ENCODE measurements at places on chromosomes 7 and 10.
A peak's percentile ranks its signal among the peaks of the same experiment; 100 is the strongest.

- no peak for DNase-seq
These were observed 28.5 kb downstream of the HSPA12A start for GRCh38 chr10:116713846-116714245.

GRCh38 chr10:51106311-51106945 is 32.1 kb downstream of the PRKG1 start:
- DNase-seq = no peak

GRCh38 chr10:21514818-21515351 is 10.6 kb downstream of the SKIDA1 start:
- no peak for DNase-seq

DNA sequence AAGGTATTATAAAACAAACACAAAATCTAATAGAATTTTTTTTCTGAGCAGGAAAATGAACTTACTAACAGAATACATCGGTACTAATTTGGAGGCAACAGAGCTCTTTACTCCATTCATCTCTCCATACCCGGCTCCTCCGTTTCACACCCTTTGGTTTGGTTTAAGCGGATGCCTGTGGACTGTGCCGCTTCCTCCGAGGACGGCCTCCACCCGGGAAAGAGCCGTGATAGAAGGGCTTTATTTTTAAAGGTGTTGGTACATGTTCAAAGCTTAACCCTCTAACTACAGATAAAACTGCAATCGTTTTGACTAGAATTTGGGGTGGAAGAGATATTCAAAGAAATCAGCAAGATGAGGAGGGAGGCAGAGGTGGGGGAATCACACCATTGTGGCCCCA is 1.9 kb downstream of the VIPR2 start:
- DNase-seq = no peak

GRCh38 chr10:133442191-133442966 is 11.4 kb upstream of the SCART1 start:
- no peak for DNase-seq

GRCh38 chr10:69413221-69413865 is 3.4 kb downstream of the TACR2 start:
- DNase-seq = no peak

DNA sequence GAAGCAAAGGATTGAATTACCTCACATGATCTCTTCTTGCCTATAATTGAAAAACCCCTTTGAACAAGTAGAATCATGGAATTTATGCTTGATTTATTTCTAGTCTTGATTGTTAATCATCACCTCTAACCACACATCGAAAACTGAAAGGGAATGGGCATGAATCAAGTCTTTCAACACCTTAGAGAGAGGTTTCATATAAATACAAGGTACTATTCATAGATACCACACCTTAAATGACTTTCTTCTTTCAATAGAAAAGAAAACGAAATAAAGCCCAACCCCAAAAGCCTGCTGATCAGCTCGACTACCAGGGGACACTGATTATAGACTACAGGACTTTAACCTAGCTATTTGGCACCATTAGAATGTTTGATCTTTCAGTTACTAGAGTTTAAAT is 128.6 kb upstream of the PTPRZ1 start:
- no peak for DNase-seq

- no peak for DNase-seq
These were observed 140.0 kb upstream of the TCERG1L start for GRCh38 chr10:131451407-131452015.

DNA sequence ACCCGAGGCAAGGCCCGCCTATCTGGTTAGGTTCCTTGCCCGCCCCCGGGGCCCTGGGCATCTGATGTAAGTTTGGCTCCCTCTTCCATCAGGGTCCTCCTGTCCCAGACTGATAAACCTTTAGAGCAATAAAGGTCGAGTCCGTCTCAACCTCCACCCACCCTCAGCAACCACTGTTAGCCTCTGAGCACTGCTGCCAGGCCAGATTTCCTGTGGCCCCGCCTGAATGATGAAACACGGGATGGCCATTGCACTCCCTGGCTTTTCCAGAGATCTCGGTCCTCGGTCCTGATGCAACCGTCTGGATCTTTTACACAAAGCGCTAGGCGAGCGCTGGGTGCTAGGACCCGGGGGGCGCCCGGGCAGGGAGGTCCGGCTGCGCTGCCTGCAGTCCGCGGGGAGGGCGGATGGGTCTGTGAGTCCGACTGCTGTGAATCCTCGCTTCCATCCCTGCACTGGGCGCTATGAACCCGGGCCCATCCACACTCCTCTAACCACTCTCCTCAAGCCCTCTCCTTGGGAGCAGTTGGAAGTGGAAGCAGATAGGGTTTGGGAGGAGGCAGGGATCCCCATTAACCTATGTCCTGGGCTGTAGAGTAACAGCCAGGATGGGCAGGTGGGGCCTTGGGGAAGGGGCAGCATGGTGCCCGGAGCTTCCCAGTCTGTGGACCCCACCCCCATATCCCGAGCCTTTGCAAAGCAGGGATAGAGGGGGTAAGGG is 875 bp upstream of the DDIT4 start:
- no peak for DNase-seq

- no peak for DNase-seq
These were observed 36.1 kb upstream of the ZNF736 start for GRCh38 chr7:64277630-64278029.

DNA sequence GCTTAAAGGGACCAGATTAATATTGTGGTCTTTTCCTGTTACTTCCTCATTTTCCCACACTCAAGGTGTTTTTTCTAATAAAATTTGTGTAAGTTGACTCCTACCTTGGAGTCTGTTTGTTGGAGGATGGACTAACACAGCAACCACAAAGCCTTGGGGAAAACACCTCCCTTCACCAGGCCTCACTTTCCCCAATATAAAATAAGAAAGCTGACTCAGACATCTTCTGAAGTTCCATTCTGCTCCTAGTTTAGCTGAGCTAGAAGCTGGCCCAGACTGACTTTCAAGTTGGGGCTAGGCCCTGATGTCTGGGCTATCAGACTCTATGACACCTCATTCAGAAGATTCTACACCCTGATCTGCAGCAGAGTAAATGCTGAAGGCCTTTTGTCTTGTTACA is 73.0 kb upstream of the ADRB1 start:
- no peak for DNase-seq

GRCh38 chr7:71145906-71146901 is 14.3 kb downstream of the GALNT17 start:
- no peak for DNase-seq

GRCh38 chr10:35331894-35332640 is 4.2 kb upstream of the CCNY start:
- DNase-seq = no peak

GRCh38 chr7:149194799-149195179 is 557 bp upstream of the ZNF282 start:
- no peak for DNase-seq

DNA sequence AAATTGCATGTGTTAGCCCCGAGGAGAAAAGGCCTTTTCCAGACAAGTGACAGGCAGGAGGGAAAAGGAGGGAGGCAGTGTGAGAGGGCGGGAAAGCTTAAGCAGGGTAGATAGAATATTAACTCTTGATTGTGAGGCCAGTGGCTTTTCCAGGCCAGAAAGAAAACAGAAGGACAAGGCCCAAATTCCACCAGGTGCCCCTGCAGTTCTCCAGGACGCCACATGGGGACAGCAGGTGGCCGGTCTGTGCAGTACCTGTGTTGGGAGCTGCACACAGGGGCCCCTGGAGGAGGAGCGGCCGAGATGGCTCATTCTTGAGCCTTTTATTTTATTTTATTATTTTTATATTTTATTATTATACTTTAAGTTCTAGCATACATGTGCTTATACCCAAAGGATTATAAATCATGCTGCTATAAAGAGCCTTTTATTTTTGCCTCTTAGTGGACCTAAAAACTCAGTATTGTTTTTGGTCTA is 141.3 kb upstream of the KLF14 start:
- DNase-seq = peak; percentile 21

DNA sequence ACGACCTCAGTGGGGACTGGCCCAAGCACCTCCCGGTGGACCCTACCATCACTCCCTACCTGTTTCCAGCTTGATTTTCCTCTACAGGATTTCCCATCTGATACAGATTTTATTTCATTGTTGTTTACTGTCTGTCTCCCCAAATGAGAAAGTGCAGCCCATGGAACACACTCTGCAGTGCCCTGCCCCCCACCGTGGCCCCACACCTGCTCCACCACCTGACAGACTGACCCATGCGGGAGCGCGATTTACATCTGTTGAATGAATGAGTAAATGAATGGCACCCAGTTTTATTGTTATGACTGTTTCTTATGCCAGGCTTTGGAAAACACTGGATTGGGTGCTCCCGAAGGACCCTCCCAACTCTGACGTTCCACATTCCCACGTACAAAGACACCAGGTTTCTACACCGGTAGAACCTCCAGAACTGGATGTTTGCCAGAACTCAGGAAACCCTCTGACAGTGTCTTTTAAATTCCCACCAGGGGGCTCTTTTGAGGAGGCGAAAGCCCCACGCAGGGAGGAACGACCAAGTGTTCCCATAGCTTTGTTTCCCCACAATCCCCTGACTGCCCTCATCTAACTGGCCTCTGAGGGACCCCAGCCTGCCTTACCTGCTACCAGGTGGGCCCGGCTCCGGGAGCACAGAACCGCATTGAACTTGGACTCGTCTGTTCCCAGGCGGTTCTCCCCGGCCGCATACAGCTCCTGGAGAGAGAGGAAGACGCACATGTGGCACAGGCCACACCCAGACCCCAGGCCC is 29.0 kb downstream of the PLAC9 start:
- no peak for DNase-seq

GRCh38 chr10:29482591-29483431 is 152.0 kb downstream of the SVIL start:
- DNase-seq = no peak

GRCh38 chr7:96287559-96287958 is 34.3 kb downstream of the SLC25A13 start:
- no peak for DNase-seq

GRCh38 chr7:32381024-32381601 is 109.1 kb downstream of the LSM5 start:
- no peak for DNase-seq

DNA sequence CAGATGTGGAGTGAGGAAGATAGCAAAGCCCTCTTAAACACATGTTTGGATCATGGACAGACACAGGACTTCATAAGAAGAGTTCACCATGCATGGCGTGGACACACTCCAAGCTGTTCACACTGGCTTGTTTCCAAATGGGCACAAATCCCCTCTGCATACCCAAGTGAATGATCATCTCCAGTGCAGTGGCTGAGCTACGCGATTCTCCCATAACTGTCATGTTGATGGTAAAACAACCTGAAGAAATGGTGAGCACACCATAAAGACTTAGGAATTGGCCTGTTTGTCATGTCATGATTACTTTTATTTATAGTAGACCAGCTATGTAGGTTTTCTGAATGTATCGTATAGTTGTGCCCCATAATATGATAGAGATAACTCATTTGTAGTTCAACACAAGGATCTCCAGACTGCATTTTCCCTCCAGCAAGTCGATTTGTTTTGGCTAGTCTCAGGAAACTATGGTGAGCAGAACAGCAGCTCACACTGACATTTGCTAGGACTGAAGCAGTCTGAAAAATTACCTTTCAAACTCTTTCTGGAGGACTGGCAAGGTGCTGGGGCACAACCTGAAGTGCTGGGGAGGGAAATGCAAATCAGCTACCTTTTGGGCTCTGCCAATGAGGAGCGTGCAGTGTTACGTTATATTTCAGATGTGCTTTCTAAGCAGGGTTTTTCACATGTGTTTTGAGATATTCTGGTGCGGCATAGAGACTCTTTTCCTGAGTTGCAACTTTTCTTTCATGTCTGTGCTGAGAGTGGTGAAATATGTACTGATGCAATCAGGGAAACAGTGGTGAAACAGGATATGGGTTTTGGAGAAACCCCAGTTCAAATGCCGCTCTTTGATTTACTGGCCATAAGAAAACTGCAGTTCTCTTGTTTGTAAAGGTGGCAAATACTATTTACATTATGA is 629.6 kb upstream of the DPP6 start:
- no peak for DNase-seq

GRCh38 chr10:91643700-91644099 is 10.8 kb upstream of the PPP1R3C start:
- no peak for DNase-seq

DNA sequence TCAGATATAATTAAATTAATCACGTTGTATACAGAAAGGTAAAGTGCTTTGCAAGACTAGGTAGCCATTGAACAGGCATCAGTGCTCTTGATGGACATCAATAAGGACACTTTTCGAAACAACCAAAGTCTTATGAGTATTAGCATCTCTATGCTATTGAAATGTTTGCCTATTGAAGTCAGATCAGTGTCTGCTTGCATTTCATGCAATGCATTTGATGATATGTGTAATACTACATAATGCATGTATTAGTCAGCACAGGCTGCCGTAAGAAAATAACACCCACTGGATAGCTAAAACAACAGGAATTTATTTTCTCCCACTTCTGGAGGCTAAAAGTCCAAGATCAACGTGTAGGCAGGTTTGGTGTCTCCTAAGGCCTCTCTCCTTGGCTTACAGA is 209.3 kb upstream of the PLXDC2 start:
- no peak for DNase-seq

DNA sequence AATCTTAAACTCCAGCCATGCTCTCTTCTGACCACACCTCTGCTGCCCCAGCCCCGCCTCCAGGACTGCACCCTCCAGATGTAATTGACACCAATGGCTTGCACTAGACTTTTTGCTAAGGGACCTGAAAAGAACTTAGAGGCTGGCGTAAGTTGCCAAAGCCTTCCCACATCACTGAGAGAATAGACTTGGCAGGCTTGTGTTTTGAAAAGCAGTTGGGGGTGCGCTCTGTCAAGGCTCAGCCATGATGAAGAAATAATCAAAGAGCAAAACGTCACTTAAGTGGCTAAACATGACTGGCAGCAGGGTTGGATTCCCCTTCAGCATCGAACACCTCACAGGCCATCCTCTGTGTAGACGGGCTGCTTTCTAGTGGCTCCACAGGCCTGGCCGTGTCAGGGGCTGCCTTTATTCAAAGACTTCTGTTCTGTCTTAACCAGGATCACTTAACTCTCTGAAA is 195.2 kb upstream of the C7orf33 start:
- no peak for DNase-seq

DNA sequence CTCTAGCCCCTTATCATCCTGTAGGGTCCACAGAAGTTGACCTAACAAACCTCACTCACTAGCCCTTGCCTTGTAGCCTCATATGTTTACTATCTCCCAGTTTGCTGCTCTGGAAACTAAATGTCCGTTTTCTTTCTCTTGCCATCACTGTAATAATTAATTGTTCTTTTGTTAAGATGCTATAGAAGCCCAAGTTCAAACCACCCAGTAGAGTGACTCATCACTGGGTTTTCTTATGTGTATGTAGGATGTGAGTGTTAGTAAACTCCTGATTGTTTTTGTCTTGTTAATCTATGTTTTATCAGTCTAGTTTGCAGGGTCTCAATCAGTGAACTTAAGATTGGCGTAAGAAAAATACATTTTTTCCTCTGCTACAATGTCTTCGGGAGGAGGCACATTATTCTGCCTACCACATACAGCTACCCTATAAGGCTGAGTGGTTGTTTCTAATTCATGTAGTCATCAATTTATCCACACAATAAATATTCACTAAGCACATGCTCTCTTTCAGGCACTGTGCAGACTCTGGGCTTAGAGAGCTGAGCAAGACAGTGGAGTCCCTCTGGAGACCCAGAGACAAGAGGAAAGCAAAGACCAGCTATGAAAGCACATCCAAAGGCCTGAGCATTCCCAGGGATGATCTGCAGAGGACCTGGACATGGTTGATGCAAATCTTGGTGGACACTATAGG is 474.1 kb upstream of the AKR1E2 start:
- DNase-seq = peak; percentile 79

GRCh38 chr7:128961030-128961659 is 23.4 kb downstream of the IRF5 start:
- DNase-seq = no peak

Measured in T-helper 2 cell (primary cell).